ENCODE measurements at places on chromosomes 13 and 19.
A peak's percentile ranks its signal among the peaks of the same experiment; 100 is the strongest.

GRCh38 chr19:19468424-19469050 is 46.8 kb downstream of the TSSK6 start:
- no peak for DNase-seq

GRCh38 chr13:33205804-33206221 is 79.7 kb downstream of the STARD13 start:
- DNase-seq: peak; percentile 7

- DNase-seq: no peak
Measured at GRCh38 chr19:14835011-14835410, at the start of the genes OR7A5 and OR7C1. TSS of gene OR7A5 (minus strand) at chr19:14835185. CDS start at chr19:14828241, 6,944 bp downstream. TSS of gene OR7C1 (minus strand) at chr19:14835185. CDS start at chr19:14800136, 35,049 bp downstream.

DNA sequence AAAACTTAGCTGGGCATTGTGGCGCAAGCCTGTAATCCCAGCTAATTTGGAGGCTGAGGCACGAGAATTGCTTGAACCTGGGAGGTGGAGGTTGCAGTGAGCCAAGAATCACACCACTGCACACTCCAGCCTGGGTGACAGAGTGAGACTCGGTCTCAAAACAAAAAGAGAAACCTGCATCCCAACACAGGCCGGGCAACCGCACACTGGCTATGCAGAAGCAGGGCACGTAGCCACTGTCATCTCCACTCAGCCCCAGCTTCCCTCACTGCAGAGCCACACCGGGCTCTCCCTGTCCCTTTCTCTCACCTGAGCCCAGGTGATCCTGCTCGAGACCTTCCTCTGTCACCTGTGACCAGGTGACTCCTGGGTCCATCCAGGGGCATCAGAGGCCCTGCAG is 11.7 kb downstream of the ELL start:
- DNase-seq: no peak

GRCh38 chr13:51453959-51454703 is 1.3 kb upstream of the INTS6 start:
- peak; percentile 19 for DNase-seq

DNA sequence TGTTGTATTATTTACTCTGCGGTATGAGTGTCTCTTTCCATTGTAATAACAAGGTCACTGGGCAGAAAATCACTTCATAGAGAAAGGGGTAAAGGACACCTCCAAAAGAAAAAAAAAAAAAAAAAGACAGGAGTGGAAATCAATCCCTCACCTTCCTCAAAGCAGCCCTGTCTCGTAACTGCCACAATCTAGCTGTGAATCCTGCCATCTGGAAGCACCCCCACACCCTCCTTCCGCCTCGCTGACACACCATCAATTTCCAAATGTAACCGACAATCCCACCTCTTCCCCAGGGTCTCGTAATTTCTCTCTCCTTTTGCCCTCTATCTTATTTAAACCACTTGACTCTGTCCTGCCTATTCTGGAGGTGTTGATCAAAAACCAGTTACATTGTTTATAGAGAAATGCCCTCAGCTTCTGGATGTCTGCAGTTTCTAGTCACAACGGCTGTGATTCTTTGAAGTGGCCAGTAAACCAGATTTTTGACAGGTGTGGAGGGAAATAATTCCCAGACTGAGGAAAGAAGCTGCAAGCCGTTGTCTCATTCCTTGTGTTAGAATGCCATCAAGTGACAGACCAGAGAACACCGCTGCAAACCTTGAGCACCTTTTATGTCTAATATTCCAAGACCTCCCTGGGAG is 9.1 kb upstream of the POP4 start:
- DNase-seq: no peak

GRCh38 chr19:15332311-15332996 is at the start of gene BRD4:
TSS of gene BRD4 (minus strand) at chr19:15332539. CDS start at chr19:15273099, 59,440 bp downstream.
- no peak for DNase-seq

Data from DMS 273 treated with DMSO at 0.1 percent for 48 hours (cell line).